ENCODE measurements at places on chromosomes 4 and X.

GRCh38 chrX:109487640-109488039, 5.8 kb upstream of the GUCY2F start:
- no peak for DNase-seq

- DNase-seq = no peak
Observed at GRCh38 chrX:122565952-122566351, 618.1 kb upstream of the GRIA3 start.

GRCh38 chr4:126405369-126405982, 1090.7 kb downstream of the FAT4 start:
- DNase-seq = no peak

DNA sequence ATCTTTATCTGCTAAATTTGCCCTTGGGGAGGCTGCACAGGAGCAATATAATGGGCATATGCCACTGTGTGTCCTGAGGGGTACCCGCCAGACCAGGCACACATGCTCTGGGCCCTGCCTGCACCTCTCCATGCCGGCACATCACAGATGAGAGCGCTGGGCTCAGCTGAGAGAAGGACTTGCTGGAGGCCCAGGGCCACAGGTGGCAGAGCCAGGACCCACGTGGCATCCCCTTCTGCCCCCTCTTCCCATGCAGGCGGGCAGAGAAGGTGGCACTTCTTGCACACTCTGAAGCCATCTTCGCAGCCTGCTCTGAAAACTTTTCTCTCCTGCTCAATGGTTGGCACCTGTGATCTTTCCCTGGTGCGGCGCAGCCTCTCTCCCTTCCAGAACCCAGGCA, 20.1 kb downstream of the CPZ start:
- no peak for DNase-seq

DNA sequence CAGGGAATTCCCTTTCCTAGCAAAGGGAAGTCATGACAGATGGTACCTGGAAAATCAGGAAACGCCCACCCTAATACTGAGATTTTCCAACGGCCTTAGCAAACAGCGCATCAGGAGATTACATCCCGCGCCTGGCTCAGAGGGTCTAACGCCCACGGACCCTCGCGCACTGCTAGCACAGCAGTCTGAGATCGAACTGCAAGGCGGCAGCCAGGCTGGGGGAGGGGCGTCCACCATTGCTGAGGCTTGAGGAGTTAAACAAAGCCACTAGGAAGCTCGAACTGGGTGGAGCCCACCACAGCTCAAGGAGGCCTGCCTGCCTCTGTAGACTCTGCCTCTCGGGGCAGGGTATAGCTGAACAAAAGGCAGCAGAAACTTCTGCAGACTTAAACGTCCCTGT, 507.7 kb downstream of the ZIC3 start:
- no peak for DNase-seq

- DNase-seq = no peak
Observed at GRCh38 chrX:73977542-73978169, 326.3 kb upstream of the ZCCHC13 start.

DNA sequence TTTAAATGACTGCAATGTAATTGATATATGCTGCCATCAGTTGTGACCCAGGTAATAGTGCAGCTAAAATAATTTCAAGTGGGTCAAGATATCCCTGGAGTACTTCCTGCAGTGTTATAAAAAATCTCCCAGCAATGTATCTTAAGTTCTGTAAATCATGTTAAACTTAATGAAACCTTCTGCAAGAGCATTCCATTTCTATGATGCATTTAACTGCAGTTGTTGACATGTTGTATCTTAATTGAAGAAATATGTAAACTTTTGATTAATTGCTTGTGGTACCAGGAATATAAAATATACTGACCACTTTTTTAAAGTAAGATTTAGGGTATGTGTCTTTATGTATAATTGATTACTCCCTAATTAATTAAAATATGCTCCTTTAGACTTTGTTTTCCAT, 213.6 kb downstream of the AFF2 start:
- no peak for DNase-seq

- DNase-seq = no peak
Observed at GRCh38 chr4:169341490-169341889, 70.7 kb upstream of the SH3RF1 start.

GRCh38 chr4:124152132-124152531, 560.4 kb downstream of the ANKRD50 start:
- DNase-seq = no peak

DNA sequence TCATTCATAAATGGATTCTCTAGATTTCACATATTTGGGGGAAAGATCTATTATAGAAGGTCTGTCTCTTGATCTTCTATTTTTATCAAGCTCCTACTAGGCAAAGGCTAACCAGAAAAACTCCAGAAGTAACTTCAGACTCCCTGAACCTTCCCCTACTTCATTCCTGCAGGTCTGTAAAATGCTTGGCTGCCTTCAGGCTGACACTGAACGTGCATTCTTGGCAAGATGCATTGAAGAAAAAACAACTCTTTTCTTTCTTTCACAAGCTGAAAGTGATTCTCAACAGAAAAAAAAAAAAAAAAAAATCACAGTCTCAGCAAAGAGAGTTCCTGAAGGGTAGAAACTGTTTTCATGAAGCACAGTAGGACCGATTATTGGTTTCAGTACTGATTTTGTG, 12.7 kb downstream of the OPHN1 start:
- no peak for DNase-seq

- no peak for DNase-seq
Observed at GRCh38 chr4:39502019-39502663, 25.1 kb downstream of the UGDH start.

DNA sequence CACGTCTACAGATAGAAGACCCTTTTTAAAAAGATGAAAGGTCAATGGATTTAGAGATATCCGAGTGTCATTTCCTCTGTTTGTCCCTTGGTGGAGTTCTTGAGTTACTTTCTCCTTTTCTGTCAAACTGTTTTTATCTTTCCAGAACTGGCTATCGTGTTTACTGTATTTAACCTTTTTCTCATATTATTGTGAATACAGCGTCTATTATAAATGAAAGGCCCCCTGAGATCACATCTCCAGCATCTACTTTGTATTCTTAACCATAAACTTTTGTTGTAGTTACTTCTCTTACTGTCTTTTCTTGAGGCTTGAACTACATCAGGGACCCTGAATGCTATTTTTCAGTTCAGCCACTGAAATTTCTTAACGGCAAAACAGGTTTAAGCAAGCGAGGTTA, 4.0 kb upstream of the PCDH7 start:
- DNase-seq = no peak

DNA sequence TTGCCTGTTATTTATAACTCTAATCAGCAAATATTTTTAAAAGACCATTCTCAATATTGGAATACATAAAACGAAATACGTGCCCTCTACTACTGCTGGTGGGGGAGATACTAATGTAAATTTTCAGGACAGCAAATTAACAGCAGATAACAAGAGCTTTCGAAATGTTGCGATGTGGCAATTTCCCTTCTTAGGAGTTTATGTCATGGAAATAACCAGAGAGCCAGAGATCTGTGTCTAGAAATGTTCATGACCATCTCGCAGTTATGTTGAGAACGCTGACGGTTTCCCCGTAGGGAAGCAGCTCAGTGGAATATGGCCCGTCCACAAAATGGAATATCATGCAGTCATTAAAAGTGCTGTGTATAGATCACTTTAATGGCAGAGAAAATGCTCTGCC, 238.4 kb upstream of the PSAPL1 start:
- DNase-seq = no peak

DNA sequence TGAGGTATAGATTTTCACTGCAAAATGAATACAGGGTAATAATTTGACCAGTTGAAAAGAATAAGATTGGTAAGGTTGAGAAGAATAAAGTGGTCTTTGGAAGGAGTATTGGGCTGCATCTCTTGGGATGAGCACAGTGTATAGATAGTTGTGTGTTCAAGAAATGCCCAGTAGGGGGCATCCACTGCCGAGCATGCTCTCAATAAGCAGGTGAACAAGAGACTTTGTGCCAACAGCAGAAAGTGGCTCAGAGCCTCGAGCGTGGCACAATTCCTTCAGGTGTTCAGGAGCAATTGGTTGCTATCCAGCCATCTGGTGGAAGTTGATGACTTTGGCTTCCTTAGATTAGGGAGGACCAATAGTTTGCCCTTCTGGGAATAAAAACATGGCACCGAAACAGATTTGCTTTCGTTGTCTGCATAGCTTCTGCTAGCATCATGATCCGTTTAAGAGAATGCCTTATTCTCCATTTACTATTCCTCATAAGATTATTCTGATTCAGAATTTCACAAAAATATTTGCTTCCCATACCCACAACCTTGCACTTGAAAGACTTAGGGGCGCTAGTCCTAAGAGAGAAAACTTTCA, 258.1 kb upstream of the NEIL3 start:
- no peak for DNase-seq

DNA sequence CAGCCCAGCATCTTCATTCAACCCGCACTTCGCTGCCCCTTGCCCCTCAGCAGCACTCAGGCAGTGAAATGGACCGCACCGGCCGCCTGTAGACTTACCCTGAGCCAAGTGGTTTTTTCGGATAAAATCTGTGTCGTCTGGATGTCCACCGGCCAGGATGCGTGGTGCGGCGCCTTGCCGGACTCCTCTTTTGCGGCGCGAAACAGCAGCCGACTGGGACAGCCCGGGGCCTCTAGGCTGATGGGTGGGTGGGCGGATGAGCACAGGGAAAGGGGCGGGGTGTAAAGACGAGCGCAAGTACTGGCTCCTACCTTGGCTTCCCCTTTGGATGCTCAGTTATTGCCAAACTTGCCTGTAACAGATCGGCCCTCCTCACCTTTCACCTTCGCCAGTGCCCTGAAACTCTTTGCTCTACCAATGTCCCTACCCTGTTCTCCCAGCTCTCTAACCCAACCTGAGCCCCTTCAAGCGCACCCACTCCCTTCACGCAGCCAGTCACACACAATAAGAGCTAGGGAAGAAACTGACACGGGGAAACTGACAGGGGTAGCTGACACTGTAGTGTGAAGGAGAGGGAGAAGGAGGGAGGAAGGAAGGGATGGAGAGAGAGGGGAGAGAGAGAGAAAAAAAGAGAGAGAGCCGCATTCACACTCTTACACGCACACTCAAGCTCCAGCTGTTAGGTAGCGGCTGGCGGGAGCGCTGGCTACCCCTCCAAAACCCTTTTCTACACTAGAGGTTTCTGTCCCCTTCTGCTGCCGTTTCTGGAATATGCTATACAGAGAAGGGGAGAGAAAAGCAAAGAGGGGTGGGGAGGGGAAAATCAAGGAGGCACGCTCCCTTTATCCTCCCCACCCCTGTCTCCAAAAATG, 559 bp downstream of the TRPC5 start:
- no peak for DNase-seq

DNA sequence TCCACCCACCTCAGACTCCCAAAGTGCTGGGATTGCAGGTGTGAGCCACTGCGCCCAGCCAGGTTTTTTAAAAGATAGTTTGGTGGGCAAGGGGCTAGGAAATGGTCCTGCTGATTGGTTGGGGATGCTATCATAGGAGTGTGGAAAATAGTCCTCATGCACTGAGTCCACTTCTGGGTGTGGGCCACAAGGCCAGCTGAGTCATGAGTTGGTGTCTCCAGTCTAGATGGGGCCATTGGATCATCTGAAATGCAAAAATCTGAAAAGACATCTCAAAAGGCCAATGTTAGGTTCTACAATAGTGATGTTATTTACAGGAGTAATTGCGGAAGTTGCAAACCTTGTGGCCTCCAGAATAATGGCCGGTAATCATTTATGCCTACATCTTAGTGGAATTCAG, 221.1 kb downstream of the ZNF674 start:
- no peak for DNase-seq

DNA sequence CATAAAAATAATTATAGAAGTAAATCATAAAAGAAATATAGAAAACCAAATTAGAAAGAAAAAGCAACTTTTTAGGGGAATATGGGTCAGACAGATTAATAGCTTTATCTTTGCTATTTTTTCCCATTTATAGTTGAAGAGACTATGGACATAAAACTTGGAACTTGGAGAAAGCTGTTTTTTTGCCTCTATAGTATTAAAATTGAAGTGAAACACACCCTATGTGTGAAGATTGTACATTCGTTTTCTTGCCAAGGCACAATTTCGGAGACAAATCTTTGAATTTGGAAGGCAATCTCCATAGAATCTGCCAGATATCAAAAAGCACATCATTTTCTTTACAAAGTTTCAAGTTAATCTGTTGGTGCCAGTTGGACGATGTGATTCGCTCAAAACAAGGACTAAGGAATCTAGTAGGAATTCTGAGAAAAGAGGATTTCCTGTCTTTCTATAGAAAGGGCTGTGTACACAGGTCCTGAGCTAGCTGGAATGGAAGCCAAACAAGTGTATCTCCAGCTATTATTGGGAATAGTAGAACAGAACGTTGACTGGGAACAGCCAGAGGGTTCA, 156.3 kb downstream of the SLC7A11 start:
- no peak for DNase-seq

- DNase-seq = no peak
Observed at GRCh38 chr4:87865960-87866598, 33.3 kb downstream of the MEPE start.

DNA sequence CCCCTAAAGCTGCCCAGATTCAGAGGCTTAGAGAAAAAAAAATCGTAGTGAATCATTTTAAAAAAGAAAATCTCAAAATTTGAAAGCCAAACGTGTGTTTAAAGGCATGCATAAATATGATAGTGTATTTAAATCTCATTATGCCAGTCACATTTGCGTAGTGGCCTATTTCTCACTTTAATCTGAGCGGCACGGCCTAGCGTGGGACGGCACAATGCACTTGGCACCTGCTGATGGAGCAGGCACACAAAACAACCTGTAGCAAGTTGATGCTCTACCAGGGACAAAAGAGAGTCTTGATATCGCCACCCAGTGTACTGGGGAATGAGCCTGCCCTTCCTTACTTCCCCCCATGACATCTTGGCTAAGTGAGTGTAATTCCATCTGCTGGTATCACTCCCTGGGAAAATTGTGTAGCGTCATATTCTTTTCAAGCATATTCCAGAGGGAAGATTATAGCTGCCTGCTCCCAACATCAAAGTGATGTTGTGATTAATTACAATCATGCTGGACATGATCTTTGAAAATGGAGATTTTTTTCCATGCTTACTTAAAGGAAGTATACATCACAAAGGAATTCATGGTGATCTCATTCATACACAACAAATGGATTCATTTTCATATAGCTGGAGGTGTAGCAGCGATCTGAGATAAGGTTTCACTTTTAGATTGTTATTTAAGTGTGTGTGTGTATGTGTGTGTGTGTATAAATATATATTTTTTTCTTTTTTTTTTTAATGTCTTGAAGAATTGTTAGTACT, 138.8 kb downstream of the DCTD start:
- DNase-seq = no peak

DNA sequence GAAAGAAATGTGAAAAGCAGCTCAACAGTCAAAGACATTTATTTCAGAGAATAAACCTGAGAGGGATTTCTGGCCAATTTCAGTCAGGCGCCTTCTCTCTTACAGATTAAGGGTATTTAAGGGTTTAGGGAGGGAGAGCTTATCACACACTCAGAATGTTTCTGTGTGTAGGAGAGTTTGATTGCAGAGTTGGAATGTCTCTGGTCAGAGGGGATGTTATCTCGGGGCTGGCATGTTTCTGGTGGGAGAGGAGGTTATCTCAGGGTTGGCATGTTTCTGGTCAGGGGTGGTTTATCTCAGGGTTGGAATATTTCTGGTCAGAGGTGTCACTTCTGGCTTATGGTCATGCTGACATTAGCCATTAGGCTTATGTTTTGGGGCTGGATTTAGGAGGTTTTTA, 1920.5 kb upstream of the PCDH7 start:
- DNase-seq = no peak
